ENCODE measurements at places on chromosomes 2 and 18.

GRCh38 chr2:1664076-1664605 is 80.2 kb downstream of the PXDN start:
- DNase-seq, result peak; percentile 47

DNA sequence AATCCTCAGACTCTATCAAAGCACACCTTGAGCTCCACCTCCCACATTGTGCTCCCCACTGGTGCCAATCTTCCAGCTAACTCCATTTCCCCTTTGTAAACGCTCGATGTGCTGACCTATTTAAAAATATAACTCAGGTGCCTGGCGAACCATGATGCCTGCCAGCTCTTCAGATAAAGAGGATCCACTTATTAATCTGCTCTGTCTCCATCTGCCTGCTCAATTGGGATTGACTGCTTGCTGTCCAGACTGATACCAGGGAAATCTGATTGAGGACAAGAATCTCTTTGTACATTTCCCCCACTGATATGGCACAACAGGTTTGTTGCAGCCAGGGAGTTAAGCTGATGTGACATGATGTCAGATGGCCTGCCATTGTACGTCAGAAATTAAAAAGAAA is 2036.5 kb upstream of the CELF4 start:
- no peak for DNase-seq

- DNase-seq, result no peak
Observed at GRCh38 chr18:72995558-72995957, 127.8 kb upstream of the NETO1 start.

GRCh38 chr18:74367905-74368304 is 52.3 kb downstream of the C18orf63 start:
- no peak for DNase-seq

- DNase-seq, result no peak
Observed at GRCh38 chr2:60408207-60408606, 145.2 kb downstream of the BCL11A start.
